ENCODE measurements at places on chromosomes 11 and 22.

DNA sequence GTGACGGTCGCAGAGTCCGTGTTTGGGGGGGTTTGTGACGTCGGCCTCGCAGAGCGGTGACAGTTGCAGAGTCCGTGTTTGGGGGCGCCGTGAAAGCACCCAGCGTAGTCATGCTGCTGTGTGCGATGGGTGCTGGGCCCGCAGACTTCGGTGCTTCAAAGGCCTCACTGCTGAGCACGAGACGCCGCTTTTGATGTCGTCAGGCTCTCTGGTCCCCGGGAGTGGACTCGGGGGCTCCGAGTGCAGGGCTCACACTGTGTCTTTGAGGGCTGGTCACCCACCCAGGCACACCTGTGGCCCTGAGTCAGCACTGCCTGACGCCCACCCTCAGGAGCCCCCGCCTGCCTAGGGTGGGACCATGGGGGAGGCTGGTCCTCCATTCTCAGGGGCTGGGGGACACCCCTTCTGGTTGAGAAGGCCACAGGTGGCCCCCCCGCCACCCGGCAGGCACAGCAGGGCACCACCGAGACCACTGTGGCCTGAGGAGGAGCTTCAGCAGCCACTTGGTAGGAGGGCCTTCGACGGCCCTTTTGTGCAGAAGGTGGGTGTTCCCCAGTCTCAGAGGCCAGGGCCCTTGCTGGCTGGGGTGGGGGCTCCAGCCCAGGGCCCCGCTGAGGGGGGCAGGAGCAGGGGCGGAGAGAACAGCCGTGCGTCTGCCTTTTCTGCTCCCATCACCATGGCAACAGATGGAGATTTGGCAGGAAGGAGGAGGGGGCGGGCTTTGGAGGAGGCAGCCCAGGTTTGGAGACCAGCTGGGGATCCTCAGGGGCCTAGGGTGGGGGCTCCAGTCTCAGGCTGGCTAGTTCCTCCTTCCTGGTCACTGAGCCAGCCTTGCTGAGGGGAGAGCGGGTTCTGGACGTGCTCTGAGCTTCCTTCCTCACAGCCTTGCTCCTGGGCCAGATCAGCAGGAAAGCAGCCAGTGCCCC, 20.9 kb downstream of the BRSK2 start:
- no peak for DNase-seq

DNA sequence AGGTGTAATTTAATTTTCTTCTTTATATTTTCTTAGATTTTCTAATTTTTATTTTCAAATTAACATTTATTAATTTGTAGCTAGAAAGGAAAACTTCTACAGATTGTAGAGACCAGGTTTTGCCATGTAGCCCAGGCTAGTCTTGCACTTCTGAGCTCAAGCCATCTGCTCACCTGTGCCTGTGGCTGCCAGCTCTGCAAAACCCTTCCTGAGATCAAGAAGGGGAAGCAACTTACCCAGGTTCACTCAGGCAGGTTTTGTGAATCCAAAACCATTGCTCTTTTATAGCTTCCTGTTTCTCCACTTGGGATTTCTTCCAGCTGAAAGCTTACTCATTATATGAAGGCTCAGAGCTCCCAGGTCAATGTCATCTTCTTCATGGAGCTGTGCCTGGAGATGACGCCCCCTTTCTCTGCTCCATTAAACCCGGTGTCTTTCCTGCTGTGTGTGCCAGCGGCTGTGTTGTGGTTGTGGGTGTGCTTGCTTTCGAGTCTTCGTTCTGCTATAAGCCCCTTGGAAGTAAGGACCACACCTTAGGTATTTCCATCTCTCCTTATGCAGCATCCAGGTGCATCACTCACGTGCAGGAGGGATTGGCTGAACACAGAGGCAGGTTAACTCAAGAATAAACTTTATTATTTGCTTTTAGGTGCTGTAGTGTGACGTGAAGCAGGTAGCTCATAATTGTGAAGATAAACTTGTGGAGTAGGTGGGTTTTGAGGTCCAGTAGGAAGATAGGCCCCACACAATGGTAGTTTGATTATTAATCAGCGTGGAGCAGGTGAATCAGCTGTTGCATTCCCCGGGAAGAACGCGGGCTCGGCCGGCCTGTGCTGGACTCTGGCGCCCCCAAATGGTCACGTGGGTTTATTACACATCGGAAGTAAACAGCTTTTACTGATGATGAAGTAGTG, 42.2 kb upstream of the INCENP start:
- peak; percentile 67 for DNase-seq

- DNase-seq, result no peak
Observed at GRCh38 chr11:97610854-97611253, 1221.0 kb downstream of the JRKL start.

GRCh38 chr22:44301039-44301438, 11.7 kb downstream of the SHISAL1 start:
- DNase-seq, result no peak

GRCh38 chr22:19746726-19747125, 13.9 kb upstream of the TBX1 start:
- DNase-seq, result no peak

GRCh38 chr11:125304136-125304535, 139.6 kb downstream of the PKNOX2 start:
- DNase-seq, result no peak

DNA sequence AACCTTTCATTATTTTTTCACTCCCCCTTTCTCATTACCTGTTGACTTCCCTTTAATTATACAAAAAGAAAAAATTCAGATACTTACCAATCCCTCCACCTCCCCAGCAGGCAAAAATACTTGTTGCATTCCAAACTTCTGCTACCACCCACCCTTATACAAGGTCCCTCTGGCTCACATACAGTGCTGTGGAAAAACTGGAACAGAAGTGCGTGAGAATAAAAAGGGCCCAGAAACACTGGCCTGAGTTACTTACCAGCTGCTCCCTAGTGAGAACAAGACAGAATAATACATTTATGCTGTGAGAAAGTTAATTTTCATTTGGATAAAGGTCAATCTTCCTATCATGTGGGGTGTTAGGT, 46.9 kb upstream of the RAPSN start:
- no peak for DNase-seq

DNA sequence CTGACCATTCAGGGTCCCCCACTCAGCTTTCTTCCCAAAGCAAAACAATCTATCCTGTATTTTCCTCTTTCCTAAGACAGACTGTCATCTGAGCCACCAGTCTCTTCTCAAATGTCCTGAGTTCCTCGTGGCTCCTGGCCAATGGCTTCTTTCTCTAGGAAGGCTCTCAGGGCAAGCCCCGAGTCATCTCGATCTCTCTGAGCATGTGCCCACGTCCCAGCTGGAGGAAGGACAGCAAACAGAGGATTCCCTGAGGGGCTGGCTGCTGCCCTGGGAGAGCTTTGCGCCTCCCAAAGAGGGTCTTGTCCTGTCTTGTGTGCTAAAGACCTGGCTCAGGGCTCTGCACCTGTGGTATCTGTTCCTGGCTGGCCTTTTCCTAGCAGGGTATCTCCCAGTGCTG, 8.3 kb downstream of the SLC37A2 start:
- no peak for DNase-seq

DNA sequence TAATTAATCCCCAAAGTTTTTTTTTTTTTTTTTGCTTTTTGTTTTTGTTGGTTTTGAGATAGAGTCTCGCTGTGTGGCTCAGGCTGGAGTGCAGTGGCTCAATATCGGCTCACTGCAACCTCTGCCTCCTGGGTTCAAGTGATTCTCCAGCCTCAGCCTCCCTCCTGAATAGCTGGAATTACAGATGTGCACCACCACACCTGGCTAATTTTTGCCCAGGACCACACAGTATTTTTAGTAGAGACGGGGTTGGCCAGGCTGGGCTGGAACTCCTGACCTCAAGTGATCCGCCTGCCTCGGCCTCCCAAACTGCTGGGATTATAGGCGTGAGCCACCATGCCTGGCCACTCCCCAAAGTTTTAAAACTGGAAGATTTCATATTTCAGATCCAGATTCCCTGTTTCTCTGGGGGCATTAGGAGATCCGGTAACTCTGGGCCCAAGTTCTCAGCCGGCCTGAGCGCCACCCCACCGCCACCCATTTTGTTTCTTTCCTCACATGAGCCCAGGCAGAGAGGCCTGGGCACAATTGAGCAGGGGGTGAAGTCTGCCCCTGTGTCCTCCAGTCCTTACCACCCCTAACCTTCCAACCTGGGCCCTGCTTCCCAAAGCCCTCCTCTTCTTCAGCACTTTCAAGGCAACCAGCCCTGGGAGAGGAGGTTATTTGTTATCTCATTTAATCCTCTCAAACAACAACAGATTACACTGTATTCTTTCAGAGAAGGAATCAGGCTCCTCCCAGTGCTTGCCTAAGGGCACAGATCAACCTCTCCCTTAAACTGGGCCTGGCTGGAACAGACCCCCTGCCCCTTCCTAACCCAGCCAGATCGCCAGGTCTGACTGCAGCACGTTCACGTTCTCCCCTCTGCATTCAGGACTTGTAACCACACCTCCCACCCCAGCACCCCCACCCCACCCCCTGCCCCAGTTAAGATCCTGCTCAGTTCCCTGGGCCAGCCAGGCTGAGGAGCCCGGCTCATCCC, 1.9 kb upstream of the CSNK1E start:
- DNase-seq, result no peak

- DNase-seq, result no peak
Observed at GRCh38 chr22:49166746-49167145, 660.9 kb downstream of the BRD1 start.

GRCh38 chr11:20875889-20876288, 206.5 kb downstream of the NELL1 start:
- no peak for DNase-seq

DNA sequence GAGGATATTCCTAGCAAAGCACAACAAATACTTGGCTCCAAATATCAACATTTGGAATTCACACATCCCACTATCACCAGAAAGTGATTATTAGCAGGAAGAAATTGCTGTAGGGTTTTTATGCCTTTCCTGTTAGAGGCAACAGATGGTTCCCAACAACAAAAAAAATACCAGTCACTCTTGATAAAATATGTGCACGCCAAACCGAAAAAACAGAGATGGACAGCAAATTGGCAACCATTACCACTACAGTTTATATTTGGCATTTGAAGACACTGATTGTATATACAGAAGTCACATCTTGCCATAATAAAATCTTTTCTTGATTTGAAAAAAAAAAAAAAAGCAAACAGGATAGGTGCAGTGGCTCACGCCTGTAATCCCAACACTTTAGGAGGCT, 78.2 kb downstream of the TMPRSS5 start:
- DNase-seq, result no peak

GRCh38 chr11:65059959-65060824, 1.8 kb upstream of the NAALADL1 start:
- DNase-seq, result no peak

- no peak for DNase-seq
Observed at GRCh38 chr11:102776454-102776853, 4.0 kb downstream of the MMP10 start.

DNA sequence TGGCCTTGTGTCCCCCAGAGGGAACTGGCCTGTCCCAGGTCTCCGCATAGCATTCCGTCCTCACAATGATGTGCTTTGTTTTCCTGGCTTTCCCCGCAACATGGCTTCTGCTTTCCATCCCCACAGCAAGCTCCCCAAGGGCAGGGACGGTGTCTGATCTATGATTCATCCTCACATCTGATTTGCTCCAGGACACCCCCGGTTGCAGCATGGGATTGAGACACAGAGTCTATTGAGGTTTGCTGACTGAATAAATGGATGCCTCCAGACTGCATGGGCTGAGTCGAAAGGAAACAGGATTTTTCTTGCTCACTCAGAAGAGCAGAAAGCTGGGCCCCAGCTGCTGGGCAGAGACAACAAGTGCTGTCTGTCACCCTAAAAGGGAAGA, 40.2 kb downstream of the LMO1 start:
- DNase-seq, result no peak

- DNase-seq, result no peak
Observed at GRCh38 chr22:29030016-29030617, 31.5 kb downstream of the C22orf31 start.

- DNase-seq, result no peak
Observed at GRCh38 chr22:23110922-23111527, 30.8 kb downstream of the RSPH14 start.

- no peak for DNase-seq
Observed at GRCh38 chr11:62373464-62374119, 36.3 kb downstream of the ASRGL1 start.

DNA sequence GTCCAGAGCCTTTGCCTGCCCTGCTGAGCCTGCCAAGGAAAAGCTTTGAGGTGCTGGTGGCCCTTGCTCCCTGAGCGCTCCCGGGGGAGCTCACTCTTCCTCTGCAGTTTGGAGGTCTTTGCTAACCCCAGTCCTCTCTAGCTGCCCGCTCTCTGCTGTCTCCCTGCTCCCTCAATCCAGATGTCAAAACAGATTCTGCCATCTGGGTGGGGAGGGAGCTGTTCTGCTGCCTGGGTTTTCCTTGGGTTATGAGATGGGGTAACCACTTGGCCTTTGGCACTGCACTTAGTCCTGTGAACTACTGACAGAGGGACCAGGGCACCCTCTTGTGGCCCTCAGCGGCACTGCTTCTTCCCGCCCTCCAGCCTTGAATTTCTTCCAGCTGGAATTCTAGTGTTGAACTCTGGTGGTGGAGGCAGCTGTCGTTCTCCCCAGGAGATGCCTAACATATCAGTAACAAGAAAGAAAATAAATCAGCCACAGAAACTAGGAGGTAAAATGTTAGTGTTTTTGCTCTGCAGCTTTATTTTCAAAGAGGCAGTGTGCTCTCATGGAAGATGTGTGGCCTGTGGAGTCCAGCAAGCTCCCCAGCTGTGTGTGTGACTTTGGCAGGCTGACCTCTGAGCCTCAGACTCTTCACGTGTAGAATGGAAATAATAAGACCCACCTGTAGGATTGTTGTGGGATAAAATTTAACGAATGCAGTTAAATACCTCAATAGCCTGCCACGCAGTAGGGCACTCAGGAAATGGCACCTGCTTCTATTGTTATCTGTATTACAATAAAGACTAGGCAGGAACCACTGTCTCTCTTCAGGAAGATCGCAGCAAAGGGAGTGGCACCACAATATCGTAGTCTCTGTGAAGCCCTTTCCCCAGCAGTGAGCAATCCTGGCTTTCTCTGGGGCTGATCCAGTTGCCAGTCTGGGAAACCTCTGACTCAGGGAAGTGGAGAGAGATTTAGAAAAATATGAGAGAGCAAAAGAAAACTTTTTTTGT, 23.4 kb downstream of the ARFGAP2 start:
- no peak for DNase-seq

DNA sequence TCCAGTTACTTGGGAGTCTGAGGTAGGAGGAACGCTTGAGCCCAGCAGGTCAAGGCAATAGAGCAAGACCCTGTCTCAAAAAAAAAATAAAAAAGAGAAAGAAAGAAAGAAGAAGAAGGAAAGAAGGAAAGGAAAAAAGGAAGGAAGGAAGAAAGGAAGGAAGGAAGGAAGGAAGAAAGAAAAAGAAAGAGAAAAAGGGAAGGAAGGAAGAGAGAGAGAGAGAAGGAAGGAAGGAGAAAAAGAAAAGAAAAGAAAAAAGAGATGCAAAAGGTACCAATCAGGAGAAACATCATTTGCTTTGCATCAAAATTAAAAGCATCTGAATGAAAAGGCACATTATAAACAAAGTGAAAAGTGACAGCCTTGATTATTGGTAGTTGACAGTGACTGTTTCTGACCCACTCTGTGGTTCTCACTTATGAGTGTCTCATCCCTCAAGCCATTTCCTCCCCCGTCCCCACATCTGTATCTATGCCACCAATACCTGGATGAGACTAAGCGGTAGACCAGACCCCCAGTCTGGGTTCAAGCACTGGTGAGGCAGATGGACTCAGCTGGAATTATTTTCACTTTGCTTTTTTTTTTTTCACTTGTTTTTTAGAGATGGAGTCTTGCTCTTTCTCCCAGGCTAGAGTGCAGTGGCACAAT, 33.0 kb upstream of the XBP1 start:
- no peak for DNase-seq

All from stimulated activated CD8-positive, alpha-beta memory T cell treated with anti-CD3 and anti-CD28 coated beads, Interleukin-4, amount 100 ng/mL, for 1 hour (primary cell).